ENCODE measurements at places on chromosomes 13 and 19. TPM values are rescaled to one million over a fixed set of nuclear protein-coding genes. Genes with fewer than 3 reads are reported as not detected.

- no peaks in the 10 kb centered on the region for H3K36me3 ChIP-seq
- H3K4me1 ChIP-seq, result no peaks in the 10 kb centered on the region
- DNase-seq, result peak; percentile 37
Observed at GRCh38 chr19:4831304-4831978, at the start of gene TICAM1. Gene TICAM1 (minus strand): TSS chr19:4831712. CDS start chr19:4818377, 13,335 bp downstream.

- DNase-seq, result no peak
- no peak overlapping the region for H3K4me3 ChIP-seq
Observed at GRCh38 chr13:111317042-111317550, 3.3 kb upstream of the TEX29 start.

LGALS14 gene
- not detected for total RNA-seq

GRIN3B gene
- not detected for total RNA-seq

IGSF23 gene
- total RNA-seq, result not detected

NKG7 gene
- 3.9 TPM for total RNA-seq
